Fibroblast of upper back skin (primary cell): ENCODE measurements at places on chromosomes 11 and 22.

GRCh38 chr22:39252461-39253434 lies 8.0 kb upstream of the PDGFB start:
- DNase-seq: peak; percentile 48

DNA sequence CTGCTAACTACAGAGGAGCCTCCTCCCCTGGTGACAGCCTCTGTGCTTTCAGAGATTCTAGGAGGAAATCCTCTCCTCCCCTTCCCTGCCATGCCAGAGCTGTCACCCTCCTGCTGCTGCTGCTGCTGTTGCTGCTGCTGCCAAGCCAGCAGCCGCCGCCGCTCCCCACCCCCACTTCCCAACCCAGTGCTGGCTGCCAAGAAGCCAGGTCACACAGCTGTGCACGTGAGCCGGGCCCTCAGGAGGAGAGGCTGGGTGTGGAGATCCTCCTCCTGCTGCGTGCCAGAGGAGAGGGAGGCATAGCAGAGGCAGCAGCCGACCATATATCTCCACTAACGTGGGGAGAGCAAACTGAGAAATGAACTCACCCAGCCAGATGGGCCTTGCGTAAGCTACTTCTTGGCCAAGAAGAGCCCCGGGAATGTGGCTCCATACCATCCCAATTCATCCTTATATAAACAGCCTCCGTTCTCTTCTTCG lies 12.4 kb downstream of the CRY2 start:
- DNase-seq: peak; percentile 98

GRCh38 chr11:105968021-105968697 lies 53.9 kb downstream of the MSANTD4 start:
- DNase-seq: peak; percentile 60

- DNase-seq: peak; percentile 71
These were observed 28.1 kb downstream of the POLD3 start for GRCh38 chr11:74620531-74620930.

DNA sequence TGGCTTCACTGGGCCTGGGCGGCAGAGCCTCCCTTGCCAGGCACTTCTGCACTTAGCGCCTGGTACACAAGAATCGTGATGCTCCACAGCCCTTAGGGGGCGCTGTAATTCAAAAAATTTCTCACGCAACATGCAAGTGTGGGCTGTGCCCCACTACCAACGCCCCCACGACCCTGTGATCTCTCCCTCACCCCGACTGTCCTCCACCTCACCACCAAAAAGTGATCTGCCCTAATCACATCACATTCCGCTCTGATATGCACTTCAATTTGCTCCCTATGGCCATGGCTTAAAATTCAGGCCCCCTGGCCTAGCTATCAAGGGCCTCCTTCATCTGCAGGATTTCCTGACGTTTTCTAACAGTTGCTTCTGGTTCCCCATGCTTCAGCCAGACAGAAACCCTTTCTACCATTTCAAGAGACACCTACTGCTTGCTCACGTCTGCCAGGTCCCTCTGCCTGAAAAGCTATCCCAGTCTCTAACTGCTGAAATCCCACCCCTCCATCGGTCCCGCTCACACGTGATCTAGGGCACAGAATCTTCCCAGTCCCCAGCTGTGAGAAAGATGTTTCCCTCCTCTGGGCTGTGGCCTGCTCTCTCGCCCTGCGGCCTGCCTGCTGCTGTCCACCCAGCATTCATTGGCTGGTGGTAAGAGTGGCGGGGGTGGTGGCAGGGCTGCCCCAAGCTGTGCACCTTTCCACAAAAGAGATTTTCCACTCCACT lies 27.9 kb upstream of the LRRC32 start:
- DNase-seq: no peak

GRCh38 chr11:73359341-73359740 lies 16.9 kb upstream of the RELT start:
- DNase-seq: no peak

DNA sequence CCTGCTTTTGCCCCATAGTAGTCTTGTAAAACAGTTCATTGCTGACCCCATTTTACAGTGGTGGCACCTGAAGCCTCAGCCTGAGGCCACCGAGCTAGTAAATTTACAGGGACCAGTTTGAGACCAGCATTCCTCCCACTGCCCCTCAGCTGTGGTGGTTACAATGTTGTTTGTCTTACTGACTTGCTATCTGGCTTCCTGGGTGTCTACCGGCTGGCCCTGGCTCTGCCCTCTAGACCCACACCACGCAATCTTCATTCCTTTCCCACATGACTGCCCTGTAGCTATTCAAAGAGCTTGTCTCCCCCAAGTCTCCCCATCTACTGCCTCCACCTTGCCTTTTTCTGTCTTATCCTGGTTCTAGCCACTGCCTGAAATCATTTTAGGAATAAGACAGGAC lies 20.8 kb downstream of the PIK3IP1 start:
- DNase-seq: no peak

DNA sequence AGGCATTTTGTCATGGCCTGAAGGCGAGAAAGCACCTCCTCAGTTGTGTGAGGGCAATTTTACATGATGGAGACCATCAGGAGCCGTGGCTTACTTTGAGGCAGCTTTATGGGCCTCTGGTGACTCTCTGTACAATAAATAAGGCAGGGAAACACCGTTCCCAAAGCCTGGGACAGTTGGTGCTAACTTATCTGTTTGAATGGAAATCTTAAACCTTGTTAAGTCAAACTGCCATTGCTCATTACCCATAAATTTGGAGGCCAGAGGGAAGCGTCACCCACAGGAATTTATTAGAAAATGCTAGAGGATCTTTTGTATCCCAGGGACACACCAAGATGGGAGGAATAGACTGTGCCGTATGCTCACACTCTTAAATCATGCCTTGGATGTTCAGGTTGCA lies 1156.9 kb downstream of the BRD1 start:
- DNase-seq: no peak

DNA sequence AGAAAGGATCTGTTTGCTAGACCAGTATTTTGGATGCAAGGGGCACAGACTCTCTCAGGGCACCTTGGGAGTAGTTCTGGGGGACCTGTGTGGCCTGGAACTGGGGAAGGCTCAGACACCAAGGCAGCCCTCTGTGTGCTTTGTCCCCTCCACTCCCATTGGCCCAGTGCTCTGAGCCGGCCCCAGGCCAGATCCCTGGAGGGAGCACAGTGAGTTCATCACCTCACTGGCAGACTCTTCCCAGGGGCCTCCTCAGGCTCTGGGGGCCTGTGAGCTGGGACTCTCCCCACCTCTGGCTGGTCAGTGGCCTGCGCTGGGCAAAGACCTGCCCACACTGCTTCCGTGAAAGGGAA lies 51.7 kb downstream of the CHRDL2 start:
- no peak for DNase-seq

- no peak for DNase-seq
These were observed 69.9 kb upstream of the SHANK2 start for GRCh38 chr11:71322192-71322735.

- DNase-seq: no peak
These were observed 728 bp downstream of the TBC1D22A start for GRCh38 chr22:46763051-46763705.

DNA sequence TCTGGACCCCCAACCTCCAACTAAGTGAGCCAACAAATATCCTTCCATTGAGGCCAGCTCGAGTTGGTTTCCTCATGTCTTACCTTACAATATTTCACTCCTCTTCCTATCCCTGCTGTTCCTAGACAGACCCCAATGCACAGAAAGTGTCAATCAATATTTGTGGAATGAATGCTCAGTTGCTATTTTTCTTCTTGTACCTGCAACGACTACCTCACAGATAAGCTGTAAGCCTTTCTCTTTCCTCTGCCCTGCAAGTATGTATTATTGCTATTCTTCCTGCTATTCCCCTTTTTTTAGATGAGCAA lies 26.8 kb upstream of the CREB3L1 start:
- DNase-seq: no peak

DNA sequence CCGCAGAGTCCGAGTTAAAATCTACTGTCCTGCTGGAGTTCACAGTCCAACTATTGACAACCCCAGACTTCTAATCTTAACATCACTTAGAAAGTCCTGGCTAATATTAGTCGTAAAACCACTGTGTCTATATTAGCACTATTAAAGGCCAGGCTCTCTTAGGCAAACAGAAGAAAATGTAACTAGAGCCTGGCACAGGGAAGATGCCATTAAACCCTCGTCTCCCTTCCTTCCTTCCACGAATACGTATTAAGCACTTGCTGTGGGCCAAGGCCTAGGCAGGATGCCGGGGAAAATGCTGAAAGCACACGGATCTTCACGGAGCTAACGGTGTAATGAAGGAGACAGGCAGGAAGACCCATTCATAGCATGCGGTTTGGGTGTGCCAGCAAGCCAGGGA lies 81.5 kb upstream of the LMO1 start:
- DNase-seq: no peak

DNA sequence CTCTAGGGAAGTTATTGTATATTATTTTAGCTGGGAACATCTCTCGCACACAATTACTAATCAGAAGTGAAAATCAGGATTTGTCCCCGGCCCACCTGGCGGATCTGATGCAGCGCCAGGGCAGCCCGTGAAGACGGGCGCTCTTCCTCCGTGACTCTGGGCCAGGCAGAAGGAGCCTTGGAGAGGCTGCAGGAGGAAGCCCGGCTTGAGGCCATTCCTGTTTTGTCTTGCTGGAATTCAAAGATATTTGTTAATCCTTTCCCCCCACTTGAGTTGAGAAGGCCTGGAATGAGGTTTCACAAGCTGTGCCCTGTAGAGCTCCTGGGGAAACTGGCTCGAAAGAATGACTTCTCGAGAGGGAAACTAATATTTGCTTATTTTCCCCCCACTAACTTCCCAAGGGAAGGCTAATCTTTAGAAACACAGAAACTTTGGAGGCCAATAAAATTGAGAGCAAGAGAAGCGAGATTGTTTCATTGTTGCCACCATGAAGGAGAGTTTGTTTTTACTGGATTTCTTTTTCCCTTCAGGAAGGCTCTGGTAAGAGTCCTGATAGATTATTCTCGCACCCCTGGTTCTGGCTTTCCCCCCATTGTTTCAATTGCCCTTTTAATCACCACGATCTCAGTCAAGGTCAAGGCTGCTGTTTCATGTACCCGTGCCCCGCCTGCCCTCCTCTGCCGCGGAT lies 92.8 kb upstream of the SEPTIN5 start:
- no peak for DNase-seq

GRCh38 chr11:69244266-69244665 lies 49.7 kb upstream of the MYEOV start:
- no peak for DNase-seq

- no peak for DNase-seq
These were observed 78.7 kb upstream of the SEPTIN5 start for GRCh38 chr22:19635644-19636043.

DNA sequence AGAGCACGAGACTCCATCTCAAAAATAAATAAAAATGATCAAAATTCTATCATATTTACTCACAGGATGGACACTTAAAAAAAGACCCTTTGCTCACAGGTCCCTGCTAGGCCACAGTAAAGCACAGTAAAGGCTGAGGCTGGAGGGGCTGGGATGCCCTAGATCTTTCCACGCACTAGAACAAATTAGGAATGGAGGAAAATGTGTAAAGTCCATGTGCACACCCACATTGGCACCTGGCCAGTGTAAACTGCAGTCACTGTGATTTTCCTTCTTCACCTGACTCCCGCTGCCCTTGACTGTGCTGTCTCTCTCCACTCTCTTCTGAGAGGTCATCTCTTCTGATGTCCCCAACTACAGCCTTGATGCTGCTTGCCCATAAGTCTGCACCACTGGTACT lies 195.5 kb downstream of the EFCAB6 start:
- no peak for DNase-seq

DNA sequence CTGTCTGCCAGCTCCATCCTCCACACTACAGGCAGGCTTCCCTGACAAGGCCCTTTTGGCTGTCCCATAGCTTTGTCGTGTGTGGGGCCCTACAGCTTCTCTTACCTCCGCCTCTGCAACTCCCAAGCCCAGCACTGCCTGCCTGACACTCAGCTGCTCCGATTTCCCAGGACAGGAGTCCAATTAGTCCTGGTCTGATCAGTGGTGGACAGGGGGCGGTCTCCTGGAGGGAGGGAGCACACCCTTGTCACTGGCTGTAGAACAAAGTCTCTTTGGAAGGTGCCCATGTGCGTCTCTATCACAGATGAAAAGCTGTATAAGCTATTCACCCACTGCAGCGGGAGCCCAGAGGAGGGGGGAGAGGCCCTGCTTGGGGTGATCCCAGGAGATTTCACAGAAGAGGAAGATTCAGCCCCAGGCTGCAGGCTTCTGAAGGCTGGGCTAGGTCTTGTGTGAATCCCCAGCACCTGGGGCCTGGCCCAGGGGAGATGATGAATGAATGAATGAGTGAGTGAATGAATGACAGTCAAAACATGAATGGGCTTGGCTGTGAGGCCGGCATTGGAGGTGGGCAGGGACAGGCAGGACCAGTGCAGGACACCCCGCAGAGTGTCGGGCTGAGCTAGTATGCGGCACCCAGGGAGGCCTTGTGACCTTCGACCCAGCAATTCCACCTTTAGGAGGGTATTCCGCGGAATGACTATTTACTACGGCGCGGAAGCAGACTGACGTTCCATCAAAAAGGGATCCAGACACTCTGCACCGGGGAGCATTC lies 142.4 kb downstream of the CACNA1I start:
- DNase-seq: no peak

DNA sequence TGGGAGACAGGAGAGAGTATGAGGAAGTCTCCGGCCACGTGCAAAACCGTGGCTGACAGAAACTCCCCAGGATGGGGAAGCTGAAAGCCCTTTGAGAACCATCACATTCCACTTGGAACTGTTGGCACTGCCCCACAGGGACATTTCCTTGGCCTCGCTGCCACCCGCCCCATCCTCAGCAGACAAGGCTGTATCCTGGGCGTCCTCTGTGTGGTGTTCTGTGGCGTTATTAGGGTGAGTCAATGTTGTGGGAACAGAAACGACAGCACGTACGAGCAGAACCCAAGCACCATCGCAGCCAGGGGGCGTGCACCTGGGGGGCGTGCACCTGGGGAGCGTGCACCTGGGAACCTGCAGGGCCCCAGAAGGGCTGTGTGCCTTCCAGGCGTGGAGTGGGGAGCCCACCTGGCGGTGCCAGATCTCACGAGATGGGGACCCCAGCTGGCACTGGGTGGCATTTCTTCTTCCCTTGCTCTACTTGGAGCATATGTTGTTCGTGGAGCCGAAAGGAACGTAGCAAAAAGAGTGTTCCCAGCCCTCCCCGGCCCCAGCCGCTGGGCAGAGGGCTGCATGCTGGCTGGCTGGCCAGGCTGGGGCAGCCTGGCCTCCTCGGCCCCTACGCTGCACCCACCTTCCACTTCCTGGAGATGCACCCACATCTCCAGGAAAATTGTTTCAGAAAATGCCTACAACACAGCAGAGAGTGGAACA lies 35.4 kb downstream of the NFAM1 start:
- no peak for DNase-seq

- DNase-seq: no peak
These were observed 50.4 kb upstream of the KCNQ1OT1 start for GRCh38 chr11:2750101-2750681.

GRCh38 chr11:92557879-92558278 lies 333.3 kb downstream of the FAT3 start:
- DNase-seq: no peak

- DNase-seq: peak; percentile 58
These were observed 40.9 kb downstream of the C11orf96 start for GRCh38 chr11:43983221-43983810.

GRCh38 chr22:30885591-30885990 lies 83.0 kb downstream of the MORC2 start:
- no peak for DNase-seq
